ENCODE measurements at places on chromosomes 3 and 15. TPM values are rescaled to one million over a fixed set of nuclear protein-coding genes. Genes with fewer than 3 reads are reported as not detected.

GRCh38 chr15:52100807-52101442 lies 11.7 kb downstream of the BCL2L10 start:
- H3K4me3 ChIP-seq = no peak overlapping the region
- no peak overlapping the region for H3K27ac ChIP-seq
- no peaks in the 10 kb centered on the region for H3K4me1 ChIP-seq
- H3K36me3 ChIP-seq = no peaks in the 10 kb centered on the region
- DNase-seq = peak; percentile 60

GRCh38 chr3:159782724-159783421 lies 205.8 kb upstream of the IL12A start:
- H3K4me1 ChIP-seq = peaks cover 4% of the 10 kb centered on the region
- no peak overlapping the region for H3K4me3 ChIP-seq
- H3K27me3 ChIP-seq = no peaks in the 10 kb centered on the region
- H3K36me3 ChIP-seq = no peaks in the 10 kb centered on the region
- H3K27ac ChIP-seq = peak overlapping the region; percentile 25
- DNase-seq = peak; percentile 50

GRCh38 chr15:84799511-84800187 lies 17.5 kb upstream of the ALPK3 start:
- H3K4me1 ChIP-seq = no peaks in the 10 kb centered on the region
- H3K27ac ChIP-seq = no peak overlapping the region
- no peak overlapping the region for H3K4me3 ChIP-seq
- H3K36me3 ChIP-seq = peaks cover 75% of the 10 kb centered on the region

- H3K27me3 ChIP-seq = no peaks in the 10 kb centered on the region
- DNase-seq = no peak
- no peaks in the 10 kb centered on the region for H3K4me1 ChIP-seq
- no peak overlapping the region for H3K27ac ChIP-seq
- no peak overlapping the region for H3K4me3 ChIP-seq
Observed at GRCh38 chr3:173939331-173939730, 541.8 kb downstream of the NLGN1 start.

- DNase-seq = no peak
- H3K4me1 ChIP-seq = peaks cover 30% of the 10 kb centered on the region
- no peak overlapping the region for H3K4me3 ChIP-seq
- H3K36me3 ChIP-seq = peaks cover 14% of the 10 kb centered on the region
- H3K27me3 ChIP-seq = no peaks in the 10 kb centered on the region
Observed at GRCh38 chr3:188605231-188605630, 451.3 kb downstream of the LPP start.

DNA sequence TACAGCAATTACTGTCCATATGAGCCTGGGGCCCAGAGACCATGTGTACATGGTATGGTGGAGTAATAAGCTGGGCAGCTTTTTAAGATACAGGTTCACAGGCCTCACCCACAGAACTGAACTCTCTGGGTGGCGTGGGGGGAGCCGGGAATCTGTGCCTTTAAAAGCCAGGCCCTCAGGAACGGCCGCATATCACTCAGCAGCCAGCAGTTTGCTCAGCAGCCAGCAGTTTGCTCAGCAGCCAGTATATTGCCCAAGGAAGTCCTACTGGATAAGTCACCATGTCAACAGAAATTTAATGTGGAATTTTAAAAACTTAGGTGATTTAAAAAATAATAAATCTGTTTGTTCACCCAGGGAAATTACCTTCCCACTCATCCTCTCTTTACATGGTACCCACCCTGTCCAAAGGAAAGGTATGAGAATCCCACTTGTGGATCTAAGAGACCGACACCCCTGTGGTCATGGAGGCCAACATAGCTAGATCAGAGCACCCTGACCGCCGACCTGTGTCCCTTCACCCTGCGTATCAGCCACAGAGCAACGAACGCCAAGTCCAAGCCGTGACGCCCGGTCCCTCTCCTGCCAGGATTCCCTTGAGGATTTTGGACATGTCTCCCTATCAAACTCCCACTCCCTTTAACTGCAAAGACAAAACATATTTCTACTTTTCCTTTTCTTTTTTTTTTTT lies 95.7 kb upstream of the CHRM5 start:
- H3K4me3 ChIP-seq = no peak overlapping the region
- H3K4me1 ChIP-seq = no peaks in the 10 kb centered on the region
- no peaks in the 10 kb centered on the region for H3K36me3 ChIP-seq
- H3K27me3 ChIP-seq = no peaks in the 10 kb centered on the region
- no peak for DNase-seq
- no peak overlapping the region for H3K27ac ChIP-seq

DNA sequence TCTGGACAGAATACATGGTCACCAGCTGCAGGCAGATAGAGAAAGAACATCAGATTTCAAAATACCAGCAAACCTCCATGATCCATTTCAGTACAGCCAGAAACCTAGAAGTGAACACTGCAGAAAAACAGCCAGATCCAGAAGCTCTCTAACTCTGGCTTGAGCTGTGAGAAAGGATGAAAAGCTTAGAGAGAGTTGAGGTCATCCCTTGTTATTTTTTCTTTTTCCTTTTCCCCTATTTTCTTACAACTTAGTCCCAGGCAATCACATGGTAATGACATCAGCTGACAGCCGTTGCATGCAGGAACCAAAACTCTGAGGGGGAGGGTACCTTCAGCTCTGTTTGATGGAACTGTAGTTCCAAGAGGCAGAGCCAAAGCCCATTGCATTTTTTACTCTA lies 113.2 kb downstream of the TCF12 start:
- DNase-seq = no peak
- H3K36me3 ChIP-seq = no peaks in the 10 kb centered on the region
- H3K27ac ChIP-seq = no peak overlapping the region
- H3K27me3 ChIP-seq = no peaks in the 10 kb centered on the region

The ECE2 gene
- not detected for total RNA-seq

GRCh38 chr3:27675287-27675686 lies 46.8 kb downstream of the EOMES start:
- no peak for DNase-seq
- H3K27me3 ChIP-seq = no peaks in the 10 kb centered on the region

The ARPIN gene
- total RNA-seq = 29.8 TPM

The CHL1 gene
- 0.53 TPM for total RNA-seq

The STARD9 gene
- 62.7 TPM for total RNA-seq

The GATM gene
- 6.1 TPM for total RNA-seq

GRCh38 chr3:102229062-102229655 lies 205.7 kb upstream of the ZPLD1 start:
- DNase-seq = peak; percentile 86
- no peaks in the 10 kb centered on the region for H3K36me3 ChIP-seq
- no peak overlapping the region for H3K27ac ChIP-seq
- H3K4me1 ChIP-seq = no peaks in the 10 kb centered on the region
- no peaks in the 10 kb centered on the region for H3K27me3 ChIP-seq
- H3K4me3 ChIP-seq = no peak overlapping the region

The ARL6 gene
- total RNA-seq = 18.5 TPM

- H3K4me3 ChIP-seq = no peak overlapping the region
- DNase-seq = no peak
- no peaks in the 10 kb centered on the region for H3K4me1 ChIP-seq
- no peak overlapping the region for H3K27ac ChIP-seq
Observed at GRCh38 chr15:78102741-78103140, 10.4 kb downstream of the SH2D7 start.

DNA sequence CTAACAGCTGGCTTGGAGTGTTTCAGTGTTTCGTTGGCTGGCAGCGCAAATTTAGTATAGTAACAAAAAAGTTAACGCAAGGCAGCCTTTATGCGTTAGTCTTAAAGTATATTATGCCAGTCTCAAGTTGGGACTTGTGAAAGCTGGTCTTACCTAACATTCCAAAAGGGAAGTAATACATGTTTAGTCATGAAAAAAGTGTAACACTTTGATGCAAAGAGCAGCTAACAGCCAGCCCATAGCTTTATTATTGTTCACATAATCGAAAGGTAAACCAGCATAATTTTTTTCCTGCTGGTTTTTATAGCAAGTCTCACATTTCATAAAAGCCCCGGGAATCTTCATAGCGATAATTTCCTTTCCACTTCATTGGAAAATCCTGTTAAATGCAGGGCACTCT lies 2.4 kb upstream of the GPR87 start:
- no peaks in the 10 kb centered on the region for H3K4me1 ChIP-seq
- no peak overlapping the region for H3K4me3 ChIP-seq
- H3K27ac ChIP-seq = no peak overlapping the region
- no peaks in the 10 kb centered on the region for H3K27me3 ChIP-seq
- no peaks in the 10 kb centered on the region for H3K36me3 ChIP-seq
- no peak for DNase-seq

GRCh38 chr15:91520850-91521249 lies 332.7 kb upstream of the SLCO3A1 start:
- H3K4me3 ChIP-seq = no peak overlapping the region
- H3K36me3 ChIP-seq = no peaks in the 10 kb centered on the region
- DNase-seq = no peak
- H3K4me1 ChIP-seq = no peaks in the 10 kb centered on the region
- no peak overlapping the region for H3K27ac ChIP-seq

- no peak for DNase-seq
- H3K4me3 ChIP-seq = no peak overlapping the region
- H3K36me3 ChIP-seq = no peaks in the 10 kb centered on the region
- H3K27me3 ChIP-seq = no peaks in the 10 kb centered on the region
- H3K4me1 ChIP-seq = no peaks in the 10 kb centered on the region
Observed at GRCh38 chr3:165903885-165904630, 66.8 kb upstream of the BCHE start.

- no peak overlapping the region for H3K4me3 ChIP-seq
- peaks cover 35% of the 10 kb centered on the region for H3K36me3 ChIP-seq
- H3K27me3 ChIP-seq = no peaks in the 10 kb centered on the region
- no peak overlapping the region for H3K27ac ChIP-seq
- peaks cover 8% of the 10 kb centered on the region for H3K4me1 ChIP-seq
- no peak for DNase-seq
Observed at GRCh38 chr15:80185152-80185551, 32.4 kb downstream of the FAH start.

DNA sequence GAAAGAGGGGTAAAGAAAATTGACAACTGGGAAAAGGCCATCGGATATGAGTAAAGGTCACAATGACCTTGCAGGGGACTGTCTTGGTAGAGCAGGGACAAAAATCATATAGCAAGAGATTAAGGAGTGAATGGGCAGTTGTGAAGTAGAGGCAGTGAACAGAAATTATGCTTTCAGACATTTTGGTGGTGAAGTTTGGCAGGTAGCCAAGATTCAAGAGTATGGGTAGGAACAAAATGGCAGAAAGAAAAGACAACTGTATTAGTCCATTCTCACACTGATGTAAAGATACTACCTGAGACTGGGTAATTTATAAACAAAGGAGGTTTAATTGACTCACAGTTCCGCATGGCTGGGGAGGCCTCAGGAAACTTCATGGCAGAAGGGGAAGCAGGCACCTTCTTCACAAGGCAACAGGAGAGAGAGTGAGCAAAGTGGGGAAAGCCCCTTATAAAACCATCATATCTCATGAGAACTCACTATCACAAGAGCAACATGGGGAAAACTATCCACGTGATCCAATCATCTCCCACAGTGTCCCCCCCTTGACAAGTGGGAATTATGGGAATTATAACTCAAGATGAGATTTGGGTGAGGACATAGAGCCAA lies 84.0 kb downstream of the CGNL1 start:
- H3K27me3 ChIP-seq = no peaks in the 10 kb centered on the region
- H3K4me3 ChIP-seq = no peak overlapping the region
- H3K36me3 ChIP-seq = no peaks in the 10 kb centered on the region
- H3K27ac ChIP-seq = no peak overlapping the region
- DNase-seq = no peak

The FBXO40 gene
- not detected for total RNA-seq

DNA sequence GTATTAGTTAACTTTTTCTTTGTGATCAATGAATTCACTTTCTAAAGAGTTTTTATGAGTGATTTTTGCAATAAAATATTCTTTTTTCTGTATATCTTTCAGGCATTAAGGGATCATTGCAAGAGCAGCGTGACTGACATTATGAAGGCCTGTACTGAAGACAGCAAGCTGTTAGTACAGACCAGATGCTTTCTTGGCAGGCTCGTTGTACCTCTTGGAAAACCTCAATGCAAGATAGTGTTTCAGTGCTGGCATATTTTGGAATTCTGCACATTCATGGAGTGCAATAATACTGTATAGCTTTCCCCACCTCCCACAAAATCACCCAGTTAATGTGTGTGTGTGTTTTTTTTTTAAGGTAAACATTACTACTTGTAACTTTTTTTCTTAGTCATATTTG lies 24.4 kb downstream of the SELENOT start:
- no peak overlapping the region for H3K27ac ChIP-seq
- H3K4me3 ChIP-seq = no peak overlapping the region
- DNase-seq = no peak

- H3K27ac ChIP-seq = no peak overlapping the region
- no peaks in the 10 kb centered on the region for H3K27me3 ChIP-seq
- no peak overlapping the region for H3K4me3 ChIP-seq
- peaks cover 8% of the 10 kb centered on the region for H3K36me3 ChIP-seq
Observed at GRCh38 chr3:51953445-51953844, 1.7 kb upstream of the GPR62 start.

- no peaks in the 10 kb centered on the region for H3K36me3 ChIP-seq
- H3K4me3 ChIP-seq = no peak overlapping the region
- no peak for DNase-seq
- no peaks in the 10 kb centered on the region for H3K4me1 ChIP-seq
- H3K27ac ChIP-seq = no peak overlapping the region
Observed at GRCh38 chr3:156017352-156018030, 102.9 kb upstream of the KCNAB1 start.

DNA sequence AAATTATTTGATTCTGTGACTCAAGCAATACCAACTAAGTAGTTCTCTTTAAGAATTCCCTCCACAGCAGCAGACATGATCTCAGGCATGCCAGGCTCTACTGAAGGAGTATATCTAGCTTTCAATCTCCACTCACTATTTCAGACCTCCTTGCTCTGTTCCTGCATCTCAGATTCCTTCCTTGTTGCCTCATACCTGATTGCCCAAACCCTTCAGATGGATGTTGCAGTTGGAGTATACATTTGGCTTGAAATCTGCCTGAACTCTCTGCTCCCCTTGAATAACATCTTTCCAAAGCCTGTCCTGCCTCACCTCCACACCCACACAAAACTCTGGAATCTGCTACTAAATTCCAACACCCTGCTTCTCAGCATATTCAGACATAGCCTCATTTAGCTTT lies 19.8 kb upstream of the TM4SF4 start:
- H3K4me1 ChIP-seq = peaks cover 4% of the 10 kb centered on the region
- H3K27me3 ChIP-seq = no peaks in the 10 kb centered on the region
- no peak for DNase-seq
- no peaks in the 10 kb centered on the region for H3K36me3 ChIP-seq

The ESYT3 gene
- total RNA-seq = not detected

- no peaks in the 10 kb centered on the region for H3K27me3 ChIP-seq
- no peak overlapping the region for H3K27ac ChIP-seq
- no peak overlapping the region for H3K4me3 ChIP-seq
- peaks cover 65% of the 10 kb centered on the region for H3K36me3 ChIP-seq
- no peaks in the 10 kb centered on the region for H3K4me1 ChIP-seq
Observed at GRCh38 chr3:126438186-126438585, 37.5 kb downstream of the ZXDC start.

The GPR149 gene
- total RNA-seq = not detected

GRCh38 chr3:154850921-154851320 lies 229.2 kb upstream of the MME start:
- no peaks in the 10 kb centered on the region for H3K27me3 ChIP-seq
- H3K4me1 ChIP-seq = no peaks in the 10 kb centered on the region
- no peak for DNase-seq
- no peak overlapping the region for H3K4me3 ChIP-seq
- no peaks in the 10 kb centered on the region for H3K36me3 ChIP-seq
- H3K27ac ChIP-seq = no peak overlapping the region
